ENCODE measurements at places on chromosomes 4 and X.

DNA sequence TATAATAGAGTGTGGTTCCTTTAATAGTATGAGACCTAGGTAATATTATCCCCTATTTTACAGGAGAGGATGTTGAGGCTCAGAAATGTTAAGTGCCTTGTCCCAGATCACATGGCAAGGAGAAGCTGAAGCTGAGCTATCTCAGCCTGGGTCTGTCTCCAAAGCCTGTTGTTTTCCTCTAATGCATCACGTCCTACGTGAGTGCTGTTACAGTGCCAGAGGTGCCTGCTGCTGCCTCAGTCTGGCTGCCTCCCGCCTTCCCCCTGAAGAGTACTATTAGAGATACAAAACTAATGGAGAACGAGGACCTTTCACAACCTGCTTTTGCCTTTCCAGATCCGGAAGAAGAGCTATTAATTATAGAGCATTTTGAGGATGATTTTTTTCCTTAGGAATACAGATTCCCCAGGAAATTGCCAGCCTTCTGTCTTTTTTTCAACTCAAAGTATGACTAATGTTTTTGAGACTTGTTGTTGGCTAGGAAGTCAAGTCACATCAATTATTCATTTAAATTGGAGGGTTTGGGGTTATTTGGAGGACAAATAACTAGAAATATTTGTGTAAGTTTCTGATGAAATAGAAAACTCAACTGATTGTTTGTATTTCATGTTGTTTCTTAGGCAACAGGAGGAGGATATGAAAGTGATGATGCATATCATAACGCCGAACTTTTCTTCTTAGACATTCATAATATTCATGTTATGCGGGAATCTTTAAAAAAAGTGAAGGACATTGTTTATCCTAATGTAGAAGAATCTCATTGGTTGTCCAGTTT lies 43.9 kb upstream of the MTMR1 start:
- DNase-seq = no peak

DNA sequence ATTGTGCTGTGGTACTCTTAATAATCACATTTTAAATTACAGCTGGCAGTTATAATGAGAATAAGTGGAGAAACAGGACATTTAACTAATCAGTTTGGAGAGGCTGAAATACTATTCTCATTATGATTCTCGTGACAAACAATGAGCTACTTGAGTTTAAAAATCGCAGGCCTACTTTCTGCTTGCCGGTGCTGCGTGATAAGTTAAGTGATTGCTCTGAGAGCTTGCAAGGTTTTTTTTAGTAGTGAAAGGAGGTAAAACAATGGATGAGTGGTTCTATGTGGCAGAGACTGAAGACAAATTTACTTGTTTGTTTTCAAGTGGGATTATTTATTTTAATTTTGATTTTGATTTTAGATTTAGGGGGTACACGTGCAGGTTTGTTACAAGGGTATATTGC lies 114.0 kb downstream of the RAPGEF2 start:
- no peak for DNase-seq

GRCh38 chr4:162557516-162558106 lies 393.8 kb upstream of the FSTL5 start:
- DNase-seq = no peak

- DNase-seq = no peak
Observed at GRCh38 chr4:36281384-36282106, at the start of gene DTHD1. DTHD1 (plus strand) TSS chr4:36281616; CDS start chr4:36281759, 143 bp downstream.

- DNase-seq = no peak
Observed at GRCh38 chr4:13977746-13978145, 350.2 kb upstream of the BOD1L1 start.

- no peak for DNase-seq
Observed at GRCh38 chrX:114798907-114799306, 215.0 kb downstream of the HTR2C start.

GRCh38 chr4:170014359-170015011 lies 11.7 kb downstream of the MFAP3L start:
- DNase-seq = no peak

GRCh38 chr4:67204441-67204840 lies 340.9 kb downstream of the CENPC start:
- DNase-seq = no peak

DNA sequence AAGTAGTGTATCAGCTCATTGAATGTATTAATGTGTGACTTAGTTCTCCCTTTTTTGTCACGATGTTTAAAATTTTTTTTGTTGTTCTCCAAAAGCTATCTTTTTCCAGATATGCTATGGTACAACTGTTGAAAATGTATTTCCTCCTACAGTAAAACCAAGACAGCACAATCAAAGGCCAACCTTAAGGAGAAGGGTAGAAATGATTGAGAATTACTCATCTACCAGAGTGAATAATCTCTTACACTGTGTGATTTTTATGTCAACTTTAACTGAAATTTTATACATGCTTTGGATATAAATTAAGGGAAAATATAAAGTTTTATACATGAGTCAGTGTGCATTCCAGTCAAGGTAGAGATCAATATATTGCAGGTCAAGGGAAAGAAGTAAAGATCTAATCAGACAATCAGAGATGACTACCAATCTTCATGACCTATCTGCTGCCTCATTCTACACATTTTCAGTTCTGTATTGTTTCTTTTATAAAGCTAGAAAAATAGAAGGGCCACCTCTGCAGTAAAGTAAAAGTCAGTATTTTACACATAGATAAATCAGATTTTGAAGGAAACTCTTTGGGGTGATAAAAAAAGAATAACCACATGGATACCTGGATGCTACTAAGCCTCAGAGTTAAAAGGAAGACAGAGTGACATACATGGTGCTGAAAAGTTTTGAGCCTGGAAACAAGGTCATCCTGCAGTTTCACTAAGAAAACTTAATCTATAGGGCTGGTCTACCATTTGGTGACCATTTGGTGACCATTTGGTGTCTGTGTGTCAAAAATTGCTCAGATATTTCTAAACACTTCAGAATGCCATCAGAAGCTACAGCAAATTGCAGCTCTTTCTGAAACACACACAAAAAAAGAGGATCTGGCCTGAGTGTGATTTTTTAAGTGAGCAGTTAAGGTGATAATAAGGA lies 1.6 kb downstream of the FAM13A start:
- no peak for DNase-seq

GRCh38 chr4:47686294-47686872 lies 151.5 kb downstream of the CORIN start:
- peak; percentile 62 for DNase-seq

GRCh38 chr4:138494931-138495330 lies 252.8 kb upstream of the SLC7A11 start:
- DNase-seq = no peak

DNA sequence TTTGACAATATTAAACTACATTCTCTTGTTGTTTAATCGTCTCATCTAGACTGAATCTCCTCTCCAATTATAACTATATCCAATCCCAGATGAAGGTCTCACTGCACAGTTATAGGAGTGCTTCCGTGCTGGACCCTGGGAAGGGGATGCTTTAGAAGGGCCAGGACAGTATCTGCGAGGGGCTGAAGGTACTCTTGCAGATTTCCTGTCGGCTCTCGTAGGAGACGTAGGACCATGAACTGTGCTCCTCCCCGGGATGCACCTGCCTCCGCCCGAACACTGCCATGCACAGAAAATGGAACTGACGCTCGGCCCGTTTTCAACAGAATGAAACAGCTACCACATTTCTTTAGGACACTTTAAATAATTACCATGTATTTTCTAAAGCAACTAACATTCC lies 39.4 kb downstream of the FAT1 start:
- no peak for DNase-seq

DNA sequence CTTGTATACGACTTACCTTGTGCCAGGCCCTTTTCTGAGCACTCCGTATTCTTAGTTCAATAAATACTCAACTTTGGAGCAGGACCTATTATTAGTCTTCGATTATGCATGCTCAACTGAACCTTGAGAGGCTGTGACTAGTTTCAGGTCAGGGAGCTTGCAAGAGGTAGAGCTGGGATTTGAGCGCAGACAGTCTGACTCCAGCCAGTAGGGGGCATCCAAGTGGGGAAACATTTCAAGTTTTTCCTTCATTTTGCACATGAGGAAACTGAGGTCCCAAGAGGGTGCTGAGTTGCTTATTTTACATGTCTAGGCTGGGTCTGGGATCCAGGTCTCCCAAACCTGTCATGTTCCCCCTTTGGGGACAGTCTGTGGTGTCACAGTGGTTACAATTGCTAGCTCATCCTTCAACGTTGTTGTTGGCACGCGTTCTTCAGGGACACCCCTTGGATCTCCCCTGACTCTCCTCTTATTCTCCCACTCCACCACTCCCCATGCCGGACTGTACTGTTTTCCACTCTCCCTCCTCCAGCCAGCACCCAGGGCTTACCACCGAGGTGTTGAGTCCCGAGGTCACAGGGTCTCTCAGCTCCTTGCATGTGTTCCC lies 6.7 kb upstream of the PRICKLE3 start:
- peak; percentile 19 for DNase-seq

DNA sequence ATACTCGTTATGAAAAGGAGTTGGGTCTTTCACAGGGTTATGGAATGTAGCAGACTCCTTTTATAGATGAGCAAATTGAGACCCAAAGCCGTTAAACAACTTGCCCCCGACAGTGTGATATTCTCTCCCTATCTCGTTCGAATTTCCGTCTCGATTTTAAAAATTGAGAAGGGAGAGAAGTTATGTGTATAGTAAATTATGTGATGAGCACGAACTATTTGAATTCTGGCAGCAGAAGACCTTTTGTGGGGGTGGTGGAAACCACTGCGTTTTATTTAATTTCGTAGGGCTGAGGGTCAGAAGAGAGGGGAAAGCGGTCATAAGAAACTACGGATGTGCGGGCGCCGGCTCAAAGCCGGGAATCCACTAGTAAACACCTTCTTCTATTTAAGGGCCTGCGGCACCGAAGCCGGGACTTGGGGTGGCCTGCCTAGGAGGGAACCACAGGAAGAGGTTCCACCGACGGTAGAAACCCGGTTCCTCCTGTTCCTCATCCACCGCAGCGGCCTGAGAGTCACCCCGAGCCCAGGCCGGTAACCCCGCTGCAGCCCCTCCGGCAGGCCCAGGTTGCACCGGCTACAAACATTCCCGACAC lies 1.5 kb upstream of the DDX3X start:
- DNase-seq = no peak

GRCh38 chr4:38464328-38464727 lies 199.7 kb upstream of the KLF3 start:
- no peak for DNase-seq

- DNase-seq = no peak
Observed at GRCh38 chrX:107047622-107048021, 47.6 kb upstream of the MORC4 start.

DNA sequence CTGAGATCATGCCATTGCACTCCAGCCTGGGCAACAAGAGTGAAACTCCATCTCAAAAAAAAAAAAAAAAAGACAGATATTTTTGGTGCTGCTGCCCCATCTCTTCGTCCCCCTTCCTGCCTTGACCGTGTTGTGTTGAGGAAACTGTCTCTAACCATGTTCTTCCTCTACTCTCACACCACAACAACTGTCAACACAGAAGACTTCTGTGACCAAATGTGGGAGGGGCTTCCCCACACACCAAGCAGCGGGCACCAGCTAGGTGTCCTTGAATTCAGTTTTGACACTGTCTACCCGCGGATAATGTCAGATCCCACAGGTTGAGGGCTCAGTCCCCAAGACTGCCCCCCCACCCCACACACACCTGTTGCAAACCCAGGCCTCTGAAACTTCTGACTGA lies 104.7 kb upstream of the BCOR start:
- DNase-seq = no peak

GRCh38 chr4:141599853-141600252 lies 36.5 kb upstream of the IL15 start:
- DNase-seq = no peak

- DNase-seq = no peak
Observed at GRCh38 chr4:6239968-6240367, 29.7 kb upstream of the WFS1 start.

DNA sequence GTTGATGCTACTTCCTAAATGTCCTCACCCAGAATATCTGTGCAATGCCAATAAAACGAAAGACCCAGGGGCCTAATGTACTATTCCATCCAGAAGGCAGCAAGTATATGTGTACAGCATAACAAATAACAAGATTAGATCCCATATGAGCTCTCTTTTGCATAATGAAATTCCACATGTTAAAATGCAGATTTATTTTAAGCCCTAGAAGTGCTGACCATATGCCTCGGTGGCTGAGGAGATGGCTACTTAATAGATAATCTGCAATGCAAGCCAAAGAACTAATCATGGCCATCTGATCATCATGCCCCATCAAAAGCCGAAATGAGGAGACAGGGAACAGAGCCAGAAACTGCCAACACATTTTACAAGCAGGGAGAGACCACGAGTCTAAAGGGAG lies 293.5 kb downstream of the KCNIP4 start:
- no peak for DNase-seq

DNA sequence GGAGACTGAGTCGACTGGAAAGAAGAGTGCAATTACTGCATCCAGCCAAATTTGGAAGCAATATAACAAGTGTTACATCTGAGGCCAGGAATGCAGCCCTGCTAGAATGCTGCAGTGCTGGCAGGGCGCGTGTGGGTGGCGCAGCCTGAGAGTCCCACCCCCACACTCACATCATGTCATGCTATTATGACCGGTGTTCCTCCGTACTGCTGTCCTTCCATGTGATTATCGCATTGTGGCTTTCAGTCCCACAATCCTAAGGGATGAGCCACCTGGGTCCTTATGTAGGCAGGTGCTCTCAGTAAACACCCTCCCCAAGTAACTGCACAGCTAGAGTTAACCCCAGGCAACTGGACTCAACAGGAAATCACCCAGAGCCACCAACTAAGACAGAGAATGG lies 122.6 kb upstream of the CPEB2 start:
- DNase-seq = no peak

DNA sequence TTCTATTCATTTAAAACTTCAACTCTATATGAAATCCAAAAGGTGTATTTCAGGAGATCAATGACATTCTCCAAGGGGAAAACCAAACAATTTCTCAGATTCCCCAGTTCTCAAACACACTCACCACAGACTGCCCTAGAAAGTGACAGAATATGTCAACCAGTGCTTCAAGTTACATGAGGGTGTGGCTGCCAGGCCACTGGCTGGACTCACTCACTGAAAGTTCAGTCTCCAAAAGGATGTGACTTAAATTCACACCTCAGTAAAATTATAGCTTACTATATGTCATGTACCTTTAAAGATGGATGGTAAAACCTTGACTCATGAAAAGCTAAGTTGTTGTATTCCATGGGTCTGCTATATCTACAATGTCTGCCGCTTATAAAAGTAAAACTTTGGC lies 7.3 kb downstream of the INPP4B start:
- no peak for DNase-seq

- DNase-seq = peak; percentile 47
Observed at GRCh38 chrX:44873415-44874276, 658 bp downstream of the KDM6A start.

GRCh38 chr4:145957302-145957701 lies 18.7 kb upstream of the ZNF827 start:
- no peak for DNase-seq

- no peak for DNase-seq
Observed at GRCh38 chr4:186792728-186793366, 69.2 kb upstream of the FAT1 start.

GRCh38 chr4:110197529-110198042 lies 829 bp downstream of the ELOVL6 start:
- DNase-seq = peak; percentile 55

- no peak for DNase-seq
Observed at GRCh38 chr4:67933755-67934154, 29.5 kb downstream of the TMPRSS11A start.

GRCh38 chr4:28548594-28548993 lies 1688.0 kb downstream of the STIM2 start:
- DNase-seq = no peak

All from activated naive CD4-positive, alpha-beta T cell treated with anti-CD3 and anti-CD28 coated beads, Interleukin-2, amount 50 U/mL, for 16 hours (primary cell).